T1000 (cell line): ENCODE measurements at places on chromosomes 13 and 19.

- DNase-seq: no peak
Measured at GRCh38 chr13:23560571-23561089, 9.6 kb upstream of the TNFRSF19 start.

DNA sequence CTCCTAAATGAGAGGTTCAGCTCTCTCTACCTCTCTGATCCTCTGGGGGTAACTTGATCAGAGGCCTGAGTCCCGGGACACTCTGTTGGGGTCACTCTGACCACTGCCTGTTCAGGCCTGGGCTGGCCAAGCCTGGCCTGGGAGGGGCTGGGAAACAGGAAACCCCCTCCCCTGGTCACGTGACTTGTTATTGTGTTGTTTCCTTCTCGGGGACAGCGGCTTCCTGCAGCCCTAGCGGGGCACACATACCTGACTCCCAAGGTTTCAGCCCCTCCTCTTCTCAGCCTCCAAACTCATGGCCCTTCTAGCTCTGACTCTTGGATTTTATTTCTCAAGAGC lies at the start of gene USHBP1:
USHBP1 (minus strand) TSS at position 105 of the 339 bp plus-strand sequence. CDS start 446 bp downstream, outside the sequence.
- no peak for DNase-seq

GRCh38 chr13:20295956-20296355 lies 63.8 kb upstream of the GJB6 start:
- no peak for DNase-seq

GRCh38 chr13:110676595-110677587 lies 29.0 kb downstream of the CARS2 start:
- DNase-seq: no peak

- DNase-seq: no peak
Measured at GRCh38 chr13:45468635-45469034, 3.9 kb downstream of the COG3 start.

- DNase-seq: no peak
Measured at GRCh38 chr13:97600458-97601075, 166.6 kb downstream of the RAP2A start.

DNA sequence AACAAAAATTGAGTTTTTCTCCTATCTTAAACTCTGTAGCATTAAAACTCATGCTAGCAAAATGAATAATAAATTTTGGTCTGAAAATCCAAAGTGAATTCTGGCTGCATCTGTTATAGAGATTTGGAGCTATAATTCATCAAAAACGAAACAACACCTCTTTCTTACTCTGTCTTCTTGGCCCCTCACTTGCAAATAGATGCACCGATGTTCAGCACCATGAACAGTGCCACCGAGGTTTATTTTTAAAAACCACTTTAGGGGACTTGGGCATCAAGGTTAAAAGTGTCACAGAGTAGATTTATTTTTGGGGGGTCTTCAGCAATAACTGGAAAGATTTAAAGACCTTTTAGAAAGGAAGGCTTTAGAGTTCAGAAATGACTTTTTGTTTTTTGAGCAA lies 26.1 kb upstream of the EID2 start:
- DNase-seq: no peak

GRCh38 chr19:2488942-2489731 lies 13.2 kb downstream of the GADD45B start:
- no peak for DNase-seq

DNA sequence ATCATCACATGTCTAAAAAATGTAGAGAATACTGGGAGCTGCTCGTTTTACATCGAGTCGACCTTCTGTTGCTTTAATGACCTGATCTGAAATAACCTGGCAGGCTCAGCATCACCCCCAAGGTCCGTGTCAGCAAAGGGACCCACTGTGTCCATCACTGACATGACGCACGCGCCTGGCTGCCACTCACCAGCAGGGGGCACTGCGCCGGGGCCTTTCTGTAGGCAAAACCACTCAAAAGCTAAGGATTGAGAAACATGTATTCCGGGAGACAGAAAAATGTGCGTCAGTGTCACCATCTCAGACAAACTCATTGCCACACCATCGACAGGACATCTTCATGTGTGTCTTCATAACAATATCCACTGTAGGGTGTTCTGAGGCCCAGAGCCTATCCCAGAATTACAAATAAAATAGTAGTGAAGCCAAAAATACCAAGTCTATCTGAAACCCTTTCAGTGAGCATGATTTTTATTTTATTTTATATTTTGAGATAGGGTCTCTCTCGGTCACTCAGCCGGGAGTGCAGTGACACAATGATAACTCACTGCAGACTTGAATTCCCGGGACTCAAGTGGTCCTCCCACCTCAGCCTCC lies 130.3 kb upstream of the LSM14A start:
- DNase-seq: no peak

DNA sequence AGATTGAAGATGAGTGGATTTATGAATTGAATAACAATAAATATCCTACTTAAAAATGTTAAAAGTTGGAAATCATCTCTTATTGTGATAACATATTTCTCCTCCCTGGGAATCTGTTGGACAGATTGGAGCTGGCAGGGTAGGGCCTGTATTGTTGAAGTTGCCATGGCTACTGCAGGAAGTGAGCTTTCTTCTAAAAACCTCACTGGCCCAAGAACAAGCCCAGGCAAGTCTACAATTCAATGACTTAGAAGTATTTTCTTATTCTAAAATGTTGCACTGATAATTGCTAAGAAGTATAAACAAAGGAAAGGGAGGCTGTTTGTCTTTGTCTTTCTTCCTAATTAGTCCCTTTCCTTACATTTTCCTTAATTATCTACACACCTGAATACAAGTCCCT lies 112.1 kb downstream of the DLEU7 start:
- no peak for DNase-seq

GRCh38 chr13:106220211-106220610 lies 315.3 kb downstream of the EFNB2 start:
- no peak for DNase-seq

DNA sequence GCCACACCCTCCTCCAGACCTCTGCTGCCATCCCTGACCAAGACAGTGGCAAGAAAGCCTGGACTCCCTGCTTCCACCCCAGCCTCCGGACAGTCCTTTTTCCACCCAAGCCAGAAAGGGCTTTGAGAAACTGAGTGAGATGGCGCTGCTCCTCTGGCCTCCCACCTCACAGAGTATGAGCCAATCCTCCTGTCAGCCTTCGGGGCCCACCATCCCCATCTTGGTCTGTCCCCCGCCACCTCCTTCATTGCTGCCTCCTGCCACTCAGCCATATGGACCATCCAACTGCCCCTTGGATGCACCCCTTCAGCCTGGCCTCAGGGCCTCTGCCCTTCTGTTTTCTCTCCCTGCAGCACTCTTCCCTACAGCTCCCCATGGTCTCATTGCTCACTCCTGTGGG lies 125.7 kb downstream of the CRYL1 start:
- no peak for DNase-seq
